ENCODE measurements at places on chromosomes 4 and X.

- DNase-seq: no peak
These were observed 101.2 kb upstream of the CXCL13 start for GRCh38 chr4:77504407-77504806.

DNA sequence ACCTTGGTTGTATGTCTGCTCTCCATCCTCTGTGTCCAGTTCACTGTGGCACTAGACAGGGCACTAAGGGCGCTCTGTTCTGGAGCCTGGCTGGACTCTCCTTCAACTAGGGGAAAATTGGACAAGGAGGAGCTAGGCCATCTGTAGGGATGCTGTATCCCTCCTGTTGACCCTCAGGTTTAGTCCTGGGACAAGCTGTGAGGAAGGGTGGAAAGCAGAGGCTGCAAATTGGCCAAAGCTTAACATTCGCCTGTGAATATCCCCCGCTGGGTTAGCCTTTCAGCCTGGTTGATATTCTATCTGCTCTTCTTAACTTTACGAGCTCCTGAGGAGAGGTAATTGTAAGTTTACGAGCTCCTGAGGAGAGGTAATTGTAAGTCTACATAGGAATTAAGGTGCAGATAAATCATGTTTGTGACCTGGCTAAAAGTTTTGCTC lies 64.4 kb upstream of the ENPEP start:
- no peak for DNase-seq

DNA sequence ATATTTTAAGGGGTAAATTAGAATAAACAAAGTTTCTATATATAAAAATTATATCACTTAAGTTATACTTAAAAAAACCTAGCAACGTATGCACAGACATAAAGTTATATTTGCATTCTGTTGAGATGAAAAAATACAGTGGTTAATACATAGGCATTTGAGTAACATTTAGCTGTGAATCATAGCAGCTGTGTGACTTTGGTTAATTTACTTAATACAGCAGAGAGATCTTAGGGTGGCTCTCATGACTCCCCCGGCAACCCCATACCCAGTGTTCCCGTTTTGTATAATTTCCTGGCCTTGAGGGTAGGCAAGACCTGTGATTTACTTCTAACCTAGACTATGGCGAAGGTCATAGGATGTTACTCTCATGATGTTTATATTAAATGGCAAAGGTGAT lies 504.8 kb downstream of the INPP4B start:
- DNase-seq: no peak

DNA sequence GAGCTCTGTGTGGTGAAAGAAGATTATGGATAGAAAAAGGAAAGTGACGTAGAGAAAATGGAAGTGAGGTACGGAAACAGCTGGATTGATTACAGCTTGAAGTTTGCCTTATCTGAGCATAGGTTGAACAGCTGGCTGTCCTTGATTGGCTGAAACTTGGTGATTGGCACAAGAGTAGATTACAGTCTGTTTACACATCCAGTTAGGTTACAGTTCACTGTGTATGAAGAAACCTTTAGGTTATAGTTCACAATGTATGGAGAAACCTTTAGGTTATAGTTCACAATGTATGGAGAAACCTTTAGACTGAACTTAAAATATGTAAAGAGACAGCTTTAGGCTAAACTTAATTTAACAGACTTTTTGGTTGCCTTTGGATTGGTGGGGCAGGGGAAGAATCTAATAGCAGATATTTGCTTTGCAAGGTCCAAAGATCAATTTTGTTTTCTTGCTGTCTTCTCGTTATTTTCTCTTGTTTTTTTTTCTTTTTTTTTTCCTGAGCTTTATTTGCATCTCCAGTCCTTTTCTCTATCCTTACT lies 15.6 kb upstream of the ART3 start:
- no peak for DNase-seq

DNA sequence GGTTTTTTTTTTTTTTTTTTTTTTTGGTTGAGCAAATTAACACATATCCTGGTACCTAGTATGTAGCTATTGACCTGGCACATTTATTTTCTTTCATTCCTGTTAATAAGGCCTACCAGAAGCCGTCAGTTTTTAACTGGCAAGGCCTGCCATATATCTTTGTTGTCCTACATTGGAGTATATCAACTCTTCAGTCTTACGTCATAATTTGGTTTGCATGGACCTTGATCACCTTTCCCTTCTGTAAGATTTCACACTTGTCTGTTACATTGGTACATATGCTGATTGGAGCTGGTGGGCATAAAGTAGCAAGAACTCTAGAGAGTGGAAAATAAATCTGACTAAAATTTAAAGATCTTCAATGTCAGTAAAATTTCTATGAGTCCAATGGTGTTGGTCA lies 1658.0 kb downstream of the C4orf33 start:
- DNase-seq: no peak

DNA sequence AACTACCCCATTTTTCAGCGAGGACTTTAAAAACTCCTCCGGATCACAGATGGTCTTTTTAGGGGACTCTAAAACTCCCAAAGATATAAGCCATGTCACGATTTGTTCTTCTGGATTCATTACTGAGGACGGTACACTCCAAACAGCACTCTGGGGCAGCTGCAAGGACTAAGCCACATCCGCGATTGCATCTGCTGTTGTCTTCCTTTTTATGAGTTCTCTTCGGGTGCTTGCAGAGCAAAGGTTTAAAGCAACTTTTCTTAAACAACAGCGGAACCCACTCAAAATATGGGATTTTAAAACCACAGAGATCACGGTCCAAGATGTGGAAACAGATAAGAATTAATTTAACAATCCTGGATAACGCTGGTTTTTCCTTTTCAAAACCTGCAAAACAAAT lies at the start of gene ARHGEF6:
Gene ARHGEF6 (minus strand): TSS at position 170 of the 400 bp plus-strand sequence. CDS start 50 bp downstream, at position 120.
- DNase-seq: no peak

DNA sequence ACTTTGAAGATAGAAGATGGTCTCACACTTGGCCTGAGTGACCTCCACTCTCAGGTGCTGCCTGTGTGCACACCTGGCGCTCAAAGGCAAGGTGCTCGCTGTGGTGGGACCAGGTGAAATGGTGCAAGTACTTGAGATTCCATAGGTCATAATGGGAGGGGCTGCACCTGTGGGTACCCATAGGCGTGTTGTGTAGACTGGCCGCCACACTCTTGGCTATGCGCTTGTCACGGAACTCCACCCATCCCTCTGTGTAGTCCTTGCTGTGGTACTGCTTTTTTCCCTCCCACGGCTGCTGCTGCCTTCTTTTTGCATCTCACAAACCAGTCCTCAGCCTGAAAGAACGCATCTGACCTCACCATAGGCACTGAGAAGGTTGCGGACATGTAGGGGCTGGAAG lies 27.0 kb downstream of the METAP1 start:
- DNase-seq: no peak

- no peak for DNase-seq
These were observed 349.3 kb upstream of the GALNT7 start for GRCh38 chr4:172819353-172819752.

DNA sequence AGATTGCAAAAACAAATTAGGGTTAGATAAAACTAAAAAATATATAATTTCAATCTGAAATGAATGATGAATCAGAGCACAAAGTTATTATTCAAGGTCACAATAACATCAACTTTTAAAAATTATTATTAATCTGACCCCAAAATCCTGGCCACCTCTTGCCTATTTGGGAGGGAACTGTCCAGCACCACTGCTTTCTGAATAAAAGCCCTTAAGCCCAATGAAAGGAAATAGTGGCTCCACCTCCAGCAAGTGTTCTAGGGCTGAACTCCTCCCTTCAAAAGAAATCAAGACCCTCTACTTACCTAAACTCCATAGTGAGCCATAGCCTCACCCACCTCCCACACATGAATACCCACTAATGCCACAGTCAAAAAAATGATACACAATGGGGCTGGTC lies 208.2 kb downstream of the PARM1 start:
- DNase-seq: no peak

- DNase-seq: no peak
These were observed 96.0 kb downstream of the FANCB start for GRCh38 chrX:14776901-14777300.

DNA sequence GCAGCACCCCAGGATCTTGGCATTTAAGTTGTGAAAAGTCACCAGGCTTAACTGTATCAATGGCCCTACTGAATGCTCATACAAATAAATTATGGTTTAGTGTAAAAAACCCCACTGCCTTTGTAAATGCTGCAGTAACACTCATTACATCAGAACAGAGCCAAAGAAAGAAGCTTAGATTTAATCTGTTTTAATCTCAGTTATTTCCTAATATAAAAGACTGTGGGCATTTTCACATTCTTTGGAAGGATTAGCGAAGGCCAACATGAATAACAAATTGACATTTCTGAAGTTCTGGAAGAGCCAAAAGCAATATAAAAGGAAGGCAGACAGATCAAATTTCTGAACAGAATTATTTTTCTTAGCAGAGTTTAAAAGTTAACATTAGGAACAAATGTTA lies 140.0 kb upstream of the HCCS start:
- DNase-seq: no peak

GRCh38 chr4:108959491-108959890 lies 196.6 kb upstream of the ETNPPL start:
- DNase-seq: no peak

- DNase-seq: no peak
These were observed 340.3 kb upstream of the ZCCHC13 start for GRCh38 chrX:73963682-73964081.

GRCh38 chr4:150773729-150774449 lies 191.9 kb downstream of the MAB21L2 start:
- DNase-seq: no peak

- no peak for DNase-seq
These were observed 134.2 kb downstream of the SPOCK3 start for GRCh38 chr4:167100120-167100519.

GRCh38 chr4:88054901-88055300 lies 47.5 kb downstream of the PKD2 start:
- DNase-seq: no peak

DNA sequence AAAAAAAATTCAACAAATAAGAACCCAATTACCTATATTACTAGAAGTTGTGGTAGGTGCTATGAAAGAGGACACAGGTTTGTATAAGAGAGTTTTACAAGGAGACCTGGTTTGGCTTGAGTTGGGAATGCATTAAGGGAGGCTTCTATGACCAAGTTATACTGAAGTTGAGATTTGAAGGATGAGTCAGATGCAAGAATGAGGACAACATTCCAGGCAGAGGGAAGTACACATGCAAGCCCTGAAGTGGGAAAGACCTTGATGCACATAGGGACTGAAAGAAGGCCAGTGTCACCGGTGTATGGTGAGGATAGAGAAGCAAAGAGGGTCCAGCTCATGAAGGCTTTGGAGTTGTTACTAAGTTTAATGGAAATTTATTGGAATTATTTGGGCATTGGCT lies 52.2 kb downstream of the ANK2 start:
- no peak for DNase-seq

- no peak for DNase-seq
These were observed 652 bp downstream of the SRPX start for GRCh38 chrX:38220024-38220414.

- DNase-seq: no peak
These were observed 1629.2 kb upstream of the ADGRL3 start for GRCh38 chr4:59570860-59571476.

DNA sequence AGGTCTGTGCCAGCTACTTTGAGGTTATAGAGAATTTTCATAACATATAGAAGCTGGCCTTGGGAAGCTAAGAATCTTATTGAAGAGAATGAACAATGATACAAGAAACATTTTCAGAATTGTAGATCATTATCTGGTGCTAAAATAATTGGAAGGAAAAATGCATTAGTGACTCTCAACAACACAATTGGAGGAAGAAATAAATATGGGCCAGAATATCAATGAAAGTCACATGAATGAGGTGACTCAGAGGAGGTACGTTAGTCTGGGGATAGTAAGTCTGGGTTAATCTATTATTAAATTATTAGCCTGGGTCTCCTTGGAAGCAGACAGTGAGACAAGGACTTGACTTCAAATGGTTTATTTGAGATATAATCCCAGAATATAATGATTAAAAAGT lies 529.3 kb upstream of the SLIT2 start:
- DNase-seq: no peak

DNA sequence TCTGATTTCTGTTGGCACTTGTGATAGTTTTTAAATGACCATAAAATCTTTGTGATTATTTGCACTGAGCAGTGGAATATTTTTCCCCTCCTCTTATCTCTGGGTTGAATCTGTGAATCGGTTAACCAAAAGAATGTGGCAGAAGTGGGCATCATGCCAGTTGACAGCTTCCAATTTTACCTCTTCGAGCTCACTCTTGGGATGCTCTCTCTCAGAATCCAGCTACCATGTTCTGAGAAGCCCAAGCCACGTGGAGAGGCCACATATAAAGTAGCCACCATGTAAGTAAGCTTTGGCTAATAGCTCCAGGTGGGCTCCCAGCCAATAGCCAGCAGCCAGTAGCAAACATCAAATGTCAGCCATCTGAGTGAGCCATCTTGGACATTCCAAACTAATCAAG lies 12.9 kb upstream of the WDR19 start:
- DNase-seq: no peak

DNA sequence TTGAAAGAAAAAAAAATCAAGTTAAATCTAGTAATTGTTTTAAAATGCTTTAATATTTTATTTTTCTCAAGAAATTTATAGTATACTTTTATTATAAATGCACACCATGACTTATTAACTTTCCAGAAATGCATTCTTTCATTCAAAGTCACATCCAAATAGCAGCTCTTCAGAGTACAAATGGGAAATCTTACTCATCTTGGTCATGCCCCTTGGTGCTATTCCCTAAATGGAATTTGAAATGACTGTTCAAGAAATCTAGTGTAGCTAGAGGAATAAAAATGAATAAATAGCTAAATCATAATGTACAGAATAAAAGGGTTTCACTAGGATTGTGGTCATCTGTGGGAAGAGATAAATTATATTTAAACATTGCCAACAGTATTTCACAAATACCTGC lies 1139.7 kb downstream of the PCDH18 start:
- no peak for DNase-seq

DNA sequence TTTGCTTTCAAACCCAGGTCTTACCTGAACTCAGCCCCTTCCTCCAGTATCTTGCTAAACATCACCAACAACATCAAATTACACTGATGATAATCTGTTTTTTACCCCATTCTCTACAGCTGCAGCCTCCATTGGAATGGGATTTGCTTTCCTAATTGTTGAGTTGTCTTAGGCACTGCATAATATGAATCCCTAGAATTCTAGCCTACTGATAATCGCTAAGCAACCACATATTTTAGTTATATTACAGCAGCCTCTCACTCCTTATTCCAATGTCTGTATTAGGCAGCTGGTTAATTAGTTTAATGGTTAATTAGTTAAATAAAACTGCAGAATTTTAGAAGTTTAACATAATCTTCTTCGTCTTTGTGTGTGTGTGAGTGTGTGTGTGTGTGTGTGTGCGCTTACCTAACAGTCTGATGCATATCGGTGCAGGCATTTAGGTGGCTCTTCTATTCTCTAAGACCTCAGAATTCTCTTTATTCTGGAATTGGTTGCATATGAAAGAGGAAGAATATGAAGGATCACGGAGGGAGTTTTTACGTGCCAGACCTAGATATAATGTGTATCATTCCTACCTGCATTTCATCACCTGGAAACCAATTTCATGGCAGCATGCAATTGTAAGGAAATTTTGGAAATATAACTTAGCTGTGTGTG lies 5.3 kb upstream of the COMMD8 start:
- no peak for DNase-seq

All from effector CD8-positive, alpha-beta T cell (primary cell).